CD8-positive, alpha-beta T cell (primary cell): ENCODE measurements at places on chromosomes 1 and 21.

- no peak for DNase-seq
Measured at GRCh38 chr1:115677565-115677964, 35.8 kb downstream of the VANGL1 start.

DNA sequence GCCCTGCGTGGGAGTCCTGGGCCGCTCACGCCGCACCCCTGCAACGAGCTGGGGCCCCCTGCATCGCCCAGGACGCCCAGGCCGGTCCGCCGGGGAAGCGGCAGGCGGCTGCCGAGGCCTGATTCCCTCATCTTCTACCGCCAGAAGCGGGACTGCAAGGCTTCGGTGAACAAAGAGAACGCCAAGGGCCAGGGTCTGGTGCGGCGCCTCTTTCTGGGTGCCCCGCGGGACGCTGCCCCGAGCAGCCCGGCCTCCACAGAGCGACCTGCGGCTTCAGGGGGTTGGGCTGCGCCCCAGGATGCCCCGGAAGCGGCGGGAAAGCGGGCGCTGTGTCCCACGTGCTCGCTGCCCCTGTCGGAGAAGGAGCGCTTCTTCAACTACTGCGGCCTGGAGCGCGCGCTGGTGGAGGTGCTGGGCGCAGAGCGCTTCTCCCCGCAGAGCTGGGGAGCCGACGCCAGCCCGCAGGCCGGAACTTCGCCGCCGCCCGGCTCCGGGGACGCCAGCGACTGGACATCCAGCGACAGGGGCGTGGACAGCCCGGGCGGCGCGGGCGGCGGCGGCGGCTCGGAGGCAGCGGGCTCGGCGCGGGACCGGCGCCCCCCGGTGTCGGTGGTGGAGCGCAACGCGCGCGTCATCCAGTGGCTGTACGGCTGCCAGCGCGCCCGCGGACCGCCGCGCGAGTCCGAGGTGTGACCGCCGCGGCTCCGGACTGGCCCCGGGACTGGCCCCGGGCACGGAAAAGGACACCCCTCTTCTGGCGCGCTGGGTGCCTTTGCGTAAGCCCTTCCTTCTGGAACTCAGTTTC, 2.7 kb downstream of the FAM110D start:
- DNase-seq = no peak

- no peak for DNase-seq
Measured at GRCh38 chr1:118982821-118983557, 5.2 kb downstream of the TBX15 start.

DNA sequence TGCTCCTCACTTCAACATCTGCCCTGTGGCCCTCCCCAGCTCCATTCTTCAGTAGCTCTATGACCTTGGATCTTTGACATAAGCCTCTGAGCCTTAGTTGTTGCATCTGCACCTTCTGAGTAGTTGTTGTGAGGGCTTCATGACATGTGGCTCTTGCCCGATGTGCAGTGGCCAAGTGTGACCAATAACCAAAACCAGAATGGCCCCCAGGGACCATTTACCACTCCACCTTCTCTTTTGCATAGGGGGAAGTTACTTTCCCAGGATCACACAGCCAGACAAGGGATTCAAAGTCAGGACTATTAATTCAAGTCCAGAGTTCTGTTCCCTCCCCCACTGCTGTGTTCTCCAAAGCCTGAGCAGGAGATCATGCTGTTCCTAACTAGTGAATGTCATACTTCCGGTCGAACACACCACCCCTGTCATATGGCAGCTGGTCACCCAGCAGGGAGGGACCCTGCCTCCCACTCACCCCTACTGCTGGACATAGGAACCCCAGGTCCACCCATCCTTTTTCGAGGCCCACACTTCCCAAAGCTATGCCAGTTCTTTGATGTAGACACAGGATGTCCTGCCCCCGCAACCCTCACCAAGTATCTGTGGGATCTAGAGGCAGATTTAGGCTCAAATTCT, 4.0 kb downstream of the FGR start:
- DNase-seq = no peak

GRCh38 chr21:34715518-34715917, 46.7 kb downstream of the CLIC6 start:
- no peak for DNase-seq

DNA sequence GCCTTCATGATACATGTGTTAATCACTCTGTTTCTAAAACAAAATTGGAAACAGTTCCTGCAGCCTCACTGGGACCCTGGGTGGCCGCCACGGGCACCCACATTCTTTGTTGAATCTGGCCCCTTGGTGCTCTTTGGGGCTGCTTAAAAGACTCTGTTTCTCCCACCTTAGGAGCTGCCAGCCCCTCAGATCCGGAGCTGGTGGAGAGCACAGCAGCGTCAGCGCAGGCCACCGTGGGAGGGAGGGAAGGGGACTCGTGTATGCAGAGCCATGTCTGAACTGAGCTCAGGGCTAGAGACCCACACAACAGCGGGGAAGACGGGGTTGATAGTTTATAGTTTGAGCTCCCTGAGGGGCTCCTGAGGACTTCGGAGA, 121.2 kb downstream of the CNIH3 start:
- no peak for DNase-seq

DNA sequence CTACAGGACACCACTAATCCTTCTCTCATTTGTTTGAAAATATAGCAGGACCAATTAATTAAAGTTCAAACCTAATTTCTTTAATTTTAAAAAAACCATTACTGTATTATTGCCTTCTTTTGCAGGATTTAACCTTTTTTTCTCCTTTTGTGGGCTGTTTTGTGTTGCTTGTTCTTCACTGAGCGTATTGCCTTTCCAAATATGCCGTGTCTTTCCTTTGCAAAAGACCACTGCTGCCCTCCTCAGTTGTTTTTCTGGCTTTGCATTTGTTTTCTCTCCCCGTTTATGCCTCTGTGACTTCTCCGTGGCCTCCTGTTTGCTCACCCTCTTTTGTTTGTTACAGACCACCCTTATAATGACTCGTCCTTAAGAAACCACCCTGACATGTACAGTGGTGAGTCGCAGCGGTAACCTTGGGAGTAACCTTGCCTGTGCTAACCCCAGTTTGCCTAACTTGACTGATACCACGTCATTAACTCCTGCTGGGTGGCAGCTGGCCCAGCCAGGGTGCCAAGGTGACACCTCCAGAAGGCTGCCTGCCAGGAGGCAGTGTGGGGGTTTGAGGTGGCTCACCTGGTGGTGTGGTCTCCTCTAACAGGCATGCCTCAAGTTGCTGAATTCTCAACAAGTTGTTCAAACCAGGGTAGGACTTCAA, 81.1 kb upstream of the CNTN2 start:
- DNase-seq = no peak

- no peak for DNase-seq
Measured at GRCh38 chr21:35136586-35137219, 87.6 kb upstream of the RUNX1 start.

- DNase-seq = no peak
Measured at GRCh38 chr1:39409055-39409816, 82.2 kb upstream of the BMP8A start.

DNA sequence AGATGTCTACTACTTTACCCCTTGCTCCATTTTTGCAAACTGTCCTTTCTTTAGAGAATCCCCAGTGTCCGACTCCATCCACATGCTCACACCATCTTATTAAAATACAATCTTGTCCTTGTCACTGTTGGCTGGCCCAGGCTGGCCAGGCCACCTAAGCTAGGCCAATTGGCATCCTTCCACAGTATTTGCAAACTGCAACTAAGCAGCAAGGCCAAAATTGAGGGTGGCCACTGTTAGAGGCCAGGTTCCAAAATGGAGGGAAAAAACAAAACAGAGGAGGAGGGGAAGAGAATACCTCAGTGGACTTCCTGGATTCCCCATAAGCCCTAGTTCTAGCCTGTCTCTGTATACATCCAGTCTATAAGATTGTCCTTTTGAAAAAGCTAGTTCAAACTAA, 4.3 kb downstream of the FAM89A start:
- DNase-seq = no peak

- DNase-seq = no peak
Measured at GRCh38 chr1:10664251-10664650, 132.2 kb downstream of the CASZ1 start.

DNA sequence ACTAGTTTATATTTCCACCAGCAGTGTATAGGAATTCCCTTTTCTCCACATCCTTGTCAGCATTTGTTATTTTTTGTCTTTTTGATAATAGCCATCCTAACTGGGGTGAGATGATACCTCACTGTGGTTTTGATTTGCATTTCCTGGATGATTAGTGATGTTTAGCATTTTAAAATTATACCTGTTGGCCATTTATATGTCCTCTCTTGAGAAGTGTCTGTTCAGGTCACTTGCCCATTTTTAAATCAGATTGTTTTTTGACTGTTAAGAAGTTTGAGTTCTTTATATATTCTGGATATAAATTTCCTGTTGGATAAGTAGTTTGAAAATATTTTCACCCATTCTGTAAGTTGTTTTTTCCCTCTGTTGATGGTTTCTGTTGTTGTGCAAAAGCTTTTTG, 31.0 kb upstream of the PM20D1 start:
- DNase-seq = no peak

DNA sequence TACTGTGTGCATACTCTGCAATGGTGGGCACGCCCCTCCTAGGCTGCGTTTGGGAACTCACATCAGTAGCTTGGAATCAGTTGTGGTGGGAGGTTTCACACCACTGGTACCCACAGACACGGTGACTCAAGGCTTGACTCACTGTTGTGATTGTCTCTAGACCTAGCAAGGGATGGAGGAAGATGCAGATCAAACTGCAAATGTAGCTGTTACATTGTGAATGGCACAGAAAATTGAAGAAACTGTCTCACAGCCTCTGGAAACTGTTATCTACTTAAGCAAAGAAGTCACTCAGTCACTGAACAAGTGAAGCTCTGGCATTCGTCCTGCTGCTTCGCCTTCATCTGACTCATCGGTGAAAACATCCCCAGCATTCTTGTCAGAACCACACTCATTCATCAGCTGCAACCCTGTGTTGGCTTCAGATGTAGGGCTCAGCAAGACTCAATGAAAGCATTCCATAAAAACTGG, 59.5 kb downstream of the POFUT2 start:
- peak; percentile 64 for DNase-seq

GRCh38 chr21:38352536-38353219, 95.9 kb downstream of the KCNJ15 start:
- DNase-seq = peak; percentile 31

DNA sequence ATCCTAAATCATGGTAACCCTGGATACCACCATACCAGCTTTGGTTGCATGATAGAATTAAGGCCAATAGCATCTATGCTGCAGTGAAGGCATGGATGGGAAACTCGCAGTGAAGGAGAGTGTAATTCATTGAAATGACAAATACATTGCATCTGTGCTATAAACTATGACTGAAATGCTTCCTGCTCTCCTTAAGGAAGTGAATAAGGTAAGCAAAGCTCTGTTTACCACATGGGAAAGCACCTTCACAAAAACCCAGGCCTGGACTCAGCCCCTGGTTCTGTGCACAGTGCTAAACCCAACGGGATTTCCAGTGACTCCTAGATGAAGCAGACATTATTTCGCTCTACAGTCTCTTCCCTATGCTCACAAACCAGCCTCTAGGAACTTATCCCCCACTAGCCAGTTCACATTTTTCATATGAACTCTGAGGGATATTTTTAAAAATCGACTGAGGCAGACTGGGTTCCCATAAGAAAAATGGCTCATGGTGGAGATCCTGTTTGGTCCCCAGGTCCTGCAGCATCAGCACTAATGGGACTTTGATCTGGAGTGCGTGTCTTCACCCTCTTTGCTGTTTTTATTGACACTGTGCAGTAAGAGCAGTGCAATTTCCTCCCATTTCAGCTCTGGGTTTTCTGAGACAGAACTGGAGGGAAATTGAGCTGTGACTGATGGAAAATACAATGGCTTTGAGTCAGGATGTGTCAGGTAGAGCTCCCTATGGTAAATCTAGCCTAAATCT, 362.7 kb downstream of the SIPA1L2 start:
- no peak for DNase-seq

- DNase-seq = no peak
Measured at GRCh38 chr21:46059195-46059594, 38.7 kb upstream of the COL6A2 start.

- DNase-seq = no peak
Measured at GRCh38 chr1:210257698-210258529, 25.3 kb downstream of the SERTAD4 start.

- DNase-seq = peak; percentile 62
Measured at GRCh38 chr1:6459850-6460265, 6.1 kb downstream of the TNFRSF25 start.

DNA sequence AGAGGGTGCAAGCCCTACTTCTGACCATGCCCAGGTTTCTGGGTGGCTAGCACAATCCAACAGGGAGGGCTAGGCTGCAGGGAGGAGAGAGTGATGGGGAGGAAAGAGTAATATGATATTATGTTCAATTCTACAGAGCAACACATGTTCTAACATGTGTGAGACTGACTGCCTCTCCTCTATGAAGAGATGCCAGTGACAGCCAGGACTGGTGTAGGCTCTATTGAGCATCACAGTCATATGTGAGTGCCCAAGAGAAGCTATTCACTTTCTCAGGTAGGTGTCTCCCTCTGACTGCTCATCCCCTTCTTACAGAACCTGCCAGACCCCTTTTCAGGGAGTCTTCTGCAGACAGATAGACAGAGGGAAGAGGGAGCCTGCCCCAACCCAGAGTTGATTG, 446.1 kb downstream of the SIPA1L2 start:
- DNase-seq = no peak

- DNase-seq = no peak
Measured at GRCh38 chr1:183887826-183888819, 83.2 kb downstream of the RGL1 start.

- DNase-seq = no peak
Measured at GRCh38 chr1:177171536-177172123, 872 bp downstream of the BRINP2 start.

GRCh38 chr1:166365081-166365480, 198.3 kb upstream of the FAM78B start:
- DNase-seq = no peak

DNA sequence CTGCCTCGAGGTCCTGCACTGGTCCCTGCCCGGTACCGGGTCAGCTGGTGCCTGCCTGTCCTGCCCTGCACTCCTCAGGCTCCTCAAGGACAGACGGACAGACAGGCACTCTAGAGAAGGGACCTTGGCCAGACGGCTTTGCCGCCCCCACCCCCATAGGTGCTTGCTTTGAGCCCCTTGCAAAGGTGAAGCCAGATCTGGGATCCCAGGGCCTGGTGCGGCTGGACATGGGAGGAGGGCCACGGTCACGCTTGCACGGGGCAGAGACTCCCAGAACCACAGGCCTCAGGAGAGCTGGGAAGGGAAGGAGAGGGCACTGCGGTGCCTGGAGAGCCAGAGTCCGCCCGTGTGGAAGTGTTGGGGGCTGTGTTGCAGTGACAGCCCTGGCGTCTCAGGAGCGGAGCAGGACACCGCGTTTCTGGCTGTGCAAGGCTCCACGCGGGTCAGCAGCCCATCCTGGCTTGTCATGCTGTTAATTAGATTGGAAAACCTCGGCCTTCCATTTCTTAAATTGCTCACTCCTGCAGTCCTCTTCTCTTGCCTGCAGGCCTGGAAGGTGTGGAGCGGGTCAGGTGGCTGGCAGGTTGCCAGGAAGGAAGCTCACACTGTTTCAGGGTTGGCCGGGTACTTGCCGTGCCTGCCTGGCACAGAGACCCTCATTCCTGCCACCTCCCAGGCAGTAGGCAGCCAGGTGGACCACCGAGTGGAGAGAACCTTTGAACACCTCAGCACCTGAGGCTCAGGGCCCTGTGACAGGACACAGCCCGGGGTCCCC, 16.3 kb downstream of the COL18A1 start:
- DNase-seq = no peak

- no peak for DNase-seq
Measured at GRCh38 chr1:208291923-208292711, 47.9 kb upstream of the PLXNA2 start.
